ENCODE measurements at places on chromosomes 6 and 20.

DNA sequence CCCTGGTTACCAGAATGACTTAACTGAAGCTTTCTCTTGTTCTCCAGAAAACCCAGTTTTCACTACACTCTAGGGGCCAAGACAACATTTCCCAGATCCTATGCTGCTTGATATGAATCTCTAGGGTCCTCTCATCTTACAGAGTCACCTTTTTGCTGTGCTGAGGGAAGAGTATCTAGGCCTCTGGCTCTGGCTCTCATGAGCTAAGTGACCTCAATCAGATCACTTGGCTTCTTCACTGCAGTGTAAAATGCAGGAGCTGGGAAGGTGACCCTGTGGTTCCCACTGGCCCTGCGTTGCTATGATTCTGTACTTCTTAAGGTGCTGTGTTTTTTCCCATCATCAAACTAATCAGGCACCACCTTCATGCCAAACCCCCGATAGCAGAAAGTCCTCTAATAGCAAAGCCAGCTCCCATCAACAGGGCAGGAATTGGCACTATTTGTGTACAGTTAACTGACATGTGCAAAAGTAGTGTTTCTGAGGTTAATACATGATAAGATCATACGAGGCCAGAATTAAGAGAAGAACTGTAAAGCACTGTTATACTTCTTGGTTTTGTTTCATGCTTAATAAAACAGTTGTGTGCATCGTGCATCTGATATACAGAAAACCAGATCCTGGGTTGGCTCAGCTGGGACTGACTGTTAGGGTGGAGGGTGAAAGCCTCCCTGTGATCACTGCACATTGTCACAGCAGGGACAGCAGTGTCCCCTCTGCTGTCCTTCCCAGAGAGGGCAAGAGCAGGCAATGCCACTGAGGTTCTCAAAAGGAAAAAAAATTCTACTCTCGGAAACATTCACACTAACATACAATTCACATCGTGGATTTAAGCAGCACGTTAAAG lies 46.7 kb downstream of the CNKSR3 start:
- no peak overlapping the region for H3K4me3 ChIP-seq
- H3K27ac ChIP-seq, result peak overlapping the region; percentile 36
- no peaks in the 10 kb centered on the region for H3K4me1 ChIP-seq

DNA sequence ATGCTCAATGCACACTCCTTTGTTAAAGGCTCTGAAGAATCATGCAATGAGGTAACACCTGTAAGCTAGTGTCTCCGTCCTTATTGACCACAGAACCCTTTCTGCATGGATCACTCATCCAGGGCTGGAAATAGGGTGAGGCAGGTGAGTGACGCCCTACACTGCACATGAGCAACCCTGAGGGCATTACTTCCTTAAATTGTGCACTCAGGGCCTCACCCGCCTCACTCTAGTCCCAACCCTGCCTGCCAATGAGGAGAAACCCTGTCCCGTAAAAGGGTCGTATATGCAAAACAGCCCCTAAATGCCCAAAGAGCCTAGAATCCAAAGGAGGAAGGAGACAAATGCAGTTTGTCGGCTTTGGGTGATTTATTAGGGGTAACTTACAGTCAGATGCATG lies 33.6 kb upstream of the NOP56 start:
- no peak overlapping the region for H3K4me3 ChIP-seq
- H3K36me3 ChIP-seq, result no peaks in the 10 kb centered on the region

DNA sequence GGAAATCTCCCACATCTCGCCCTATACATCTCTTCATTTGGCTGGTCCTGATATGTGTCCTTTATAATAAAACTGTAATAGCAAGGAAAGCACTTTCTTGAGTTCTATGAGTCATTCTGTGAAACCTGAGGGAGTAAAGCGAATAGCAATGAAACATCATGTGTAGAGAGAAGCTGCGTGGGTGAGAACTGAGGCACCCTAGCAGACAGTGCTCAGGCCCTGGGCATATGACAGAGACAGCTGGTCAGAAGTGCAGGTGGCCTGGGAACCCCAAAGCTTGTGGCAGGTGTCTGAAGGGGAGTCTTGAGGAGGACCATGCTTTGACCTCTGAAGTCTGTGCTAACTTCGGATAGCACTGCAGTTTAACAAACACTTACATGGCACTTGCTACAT lies 1.3 kb upstream of the BLOC1S5 start:
- DNase-seq, result no peak
- H3K36me3 ChIP-seq, result no peaks in the 10 kb centered on the region
- H3K4me3 ChIP-seq, result no peak overlapping the region
- no peaks in the 10 kb centered on the region for H3K27me3 ChIP-seq
- H3K27ac ChIP-seq, result no peak overlapping the region

- no peaks in the 10 kb centered on the region for H3K36me3 ChIP-seq
- no peaks in the 10 kb centered on the region for H3K4me1 ChIP-seq
- H3K27ac ChIP-seq, result no peak overlapping the region
- H3K4me3 ChIP-seq, result no peak overlapping the region
- H3K27me3 ChIP-seq, result no peaks in the 10 kb centered on the region
Observed at GRCh38 chr20:53755733-53756531, 162.3 kb upstream of the ZNF217 start.

GRCh38 chr20:19566226-19566945 lies 191.7 kb upstream of the RIN2 start:
- no peak overlapping the region for H3K27ac ChIP-seq
- no peak for DNase-seq

DNA sequence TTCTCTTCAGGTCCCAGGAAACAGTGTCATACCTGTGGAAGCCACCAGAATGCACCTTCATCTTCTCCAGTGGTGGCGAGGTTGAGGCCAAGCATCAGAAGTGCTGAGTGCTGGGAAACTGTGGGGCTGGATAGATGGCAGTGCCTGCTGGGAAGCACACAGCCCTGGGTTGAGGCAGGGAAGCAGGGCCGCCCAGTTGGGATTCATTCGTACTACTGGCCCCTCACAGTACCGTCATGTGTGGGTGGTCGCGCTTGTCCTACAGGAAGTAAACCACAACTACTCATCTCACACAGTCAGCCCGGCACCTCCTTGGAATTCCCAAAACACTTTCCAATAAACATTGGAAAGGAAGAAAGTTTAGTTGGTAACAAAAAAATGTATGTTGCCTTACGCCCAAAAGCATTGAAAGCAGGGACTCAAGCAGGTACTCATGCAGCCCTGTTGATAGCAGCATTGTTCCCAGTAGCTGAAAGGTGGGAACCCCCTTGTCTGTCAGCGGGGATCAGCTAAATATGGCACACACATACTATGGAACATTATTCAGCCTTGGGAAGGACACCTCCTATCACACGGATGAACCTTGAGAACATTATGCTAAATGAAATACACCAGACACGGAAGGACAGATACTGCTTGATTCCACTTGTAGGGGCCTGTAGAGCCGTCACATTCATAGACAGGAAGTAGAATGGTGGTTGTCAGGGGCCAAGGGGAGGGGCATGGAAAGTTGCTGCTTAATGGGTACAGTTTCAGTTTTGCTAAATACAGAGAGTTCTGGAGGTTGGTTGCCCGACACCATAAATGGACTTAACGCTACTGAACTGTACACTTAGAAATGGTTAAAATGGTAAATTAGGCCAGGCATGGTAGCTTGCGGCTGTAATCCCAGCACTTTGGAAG lies 162.7 kb downstream of the MTHFD1L start:
- H3K4me1 ChIP-seq, result no peaks in the 10 kb centered on the region
- no peak overlapping the region for H3K27ac ChIP-seq
- H3K27me3 ChIP-seq, result no peaks in the 10 kb centered on the region
- no peaks in the 10 kb centered on the region for H3K36me3 ChIP-seq
- no peak overlapping the region for H3K4me3 ChIP-seq
- DNase-seq, result no peak

Data from aorta (tissue), 5 donors.